Stimulated activated CD4-positive, alpha-beta T cell treated with anti-CD3 and anti-CD28 coated beads, Interleukin-1b, Interleukin-23, amount 100 ng/mL, for 4 hours (primary cell): ENCODE measurements at places on chromosomes 16 and 17.

DNA sequence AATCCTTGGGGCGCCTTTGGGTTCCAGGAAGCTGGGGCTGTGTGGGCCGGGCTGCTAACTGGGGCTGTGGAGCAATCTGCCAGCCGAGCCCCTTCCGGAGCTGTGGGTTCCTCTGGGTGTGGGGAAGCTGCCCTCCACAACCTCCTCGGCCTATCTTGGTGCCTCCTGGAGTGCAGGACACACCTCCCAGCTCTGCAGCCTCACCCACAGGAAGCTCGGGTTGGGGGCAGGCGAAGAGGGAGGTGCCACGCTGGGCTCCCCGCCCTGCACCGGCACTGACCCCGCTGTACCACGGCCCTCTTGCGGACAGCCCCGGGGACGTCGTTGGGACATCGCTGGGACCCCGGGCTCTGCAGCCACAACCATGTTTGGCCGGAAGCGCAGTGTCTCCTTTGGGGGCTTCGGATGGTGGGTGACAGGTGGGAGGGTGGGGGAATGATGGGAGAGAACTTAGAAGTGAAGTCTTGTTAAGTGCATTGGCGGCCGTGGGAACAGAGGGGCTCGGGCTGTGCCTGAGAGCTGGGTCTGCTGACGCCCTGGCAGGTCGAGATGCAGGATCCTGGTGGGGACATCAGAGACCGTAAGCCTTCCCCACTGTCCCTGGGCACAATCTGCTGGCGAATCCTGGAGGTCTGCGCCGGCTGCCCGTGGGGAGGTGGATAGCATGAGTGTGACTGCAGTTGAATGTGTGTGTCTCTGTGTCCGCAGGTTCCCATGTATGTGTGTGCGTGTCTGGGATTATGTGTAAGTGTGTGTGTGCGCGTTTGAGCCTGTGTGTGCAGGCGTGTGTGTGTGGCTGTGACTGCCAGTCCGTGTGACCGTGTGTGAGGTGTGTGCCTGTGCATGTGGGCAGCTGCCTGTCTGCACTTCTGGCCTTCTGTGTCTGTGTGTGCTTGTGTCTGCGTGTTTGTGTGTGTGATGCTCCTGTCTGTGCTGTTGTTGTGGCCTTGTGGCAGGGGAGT lies at the start of gene RAP1GAP2:
Gene RAP1GAP2, plus strand, starts transcription at position 275 of the 962 bp plus-strand sequence. Its CDS starts 90 bp downstream, at position 365.
- DNase-seq: peak; percentile 39

- no peak for DNase-seq
Measured at GRCh38 chr17:2954898-2955445, 108.4 kb downstream of the OR1D5 start.

GRCh38 chr17:76261421-76262215 lies 3.5 kb upstream of the UBALD2 start:
- DNase-seq: no peak

- DNase-seq: no peak
Measured at GRCh38 chr17:63622574-63623390, 565 bp downstream of the MAP3K3 start.

- no peak for DNase-seq
Measured at GRCh38 chr16:76797457-76797856, 393.5 kb upstream of the MON1B start.

- DNase-seq: no peak
Measured at GRCh38 chr16:89094880-89095258, 1.2 kb downstream of the ACSF3 start.

DNA sequence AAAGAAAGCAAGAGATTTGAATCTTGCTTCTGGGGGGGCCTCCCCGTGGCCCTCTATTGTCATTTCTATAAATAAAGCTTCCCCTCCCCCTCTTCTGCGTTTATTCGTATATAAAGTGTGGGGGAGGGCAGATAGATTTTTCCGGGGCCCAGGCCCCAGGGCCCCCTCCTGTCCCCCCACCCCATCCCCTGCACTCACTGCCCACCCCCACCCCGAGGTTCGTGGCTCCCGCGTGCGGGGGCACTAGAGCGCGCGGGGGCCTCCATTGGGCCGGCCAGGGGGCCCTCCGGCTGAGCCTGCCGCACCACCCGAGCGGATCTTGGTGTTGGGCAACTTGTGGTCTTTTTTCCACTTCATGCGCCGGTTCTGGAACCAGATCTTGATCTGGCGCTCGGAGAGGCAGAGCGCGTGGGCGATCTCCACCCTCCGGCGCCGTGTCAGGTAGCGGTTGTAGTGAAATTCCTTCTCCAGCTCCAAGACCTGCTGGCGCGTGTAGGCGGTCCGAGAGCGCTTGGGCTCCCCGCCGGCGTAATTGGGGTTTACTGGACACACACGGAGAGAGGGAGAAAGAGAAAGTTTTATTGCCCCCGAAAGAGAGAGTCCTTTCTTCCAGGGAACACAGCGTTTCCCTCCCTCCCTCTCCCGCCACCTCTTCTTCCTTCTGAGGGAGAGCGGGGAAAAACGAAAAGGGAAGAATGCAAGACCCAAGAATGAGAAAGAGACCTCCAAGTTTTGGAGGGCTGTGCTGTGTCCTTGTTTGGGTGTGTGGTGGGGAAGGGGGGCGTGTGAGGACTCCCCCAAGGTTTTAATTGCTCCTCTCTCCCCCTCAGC lies 1.5 kb downstream of the HOXB4 start:
- DNase-seq: no peak

DNA sequence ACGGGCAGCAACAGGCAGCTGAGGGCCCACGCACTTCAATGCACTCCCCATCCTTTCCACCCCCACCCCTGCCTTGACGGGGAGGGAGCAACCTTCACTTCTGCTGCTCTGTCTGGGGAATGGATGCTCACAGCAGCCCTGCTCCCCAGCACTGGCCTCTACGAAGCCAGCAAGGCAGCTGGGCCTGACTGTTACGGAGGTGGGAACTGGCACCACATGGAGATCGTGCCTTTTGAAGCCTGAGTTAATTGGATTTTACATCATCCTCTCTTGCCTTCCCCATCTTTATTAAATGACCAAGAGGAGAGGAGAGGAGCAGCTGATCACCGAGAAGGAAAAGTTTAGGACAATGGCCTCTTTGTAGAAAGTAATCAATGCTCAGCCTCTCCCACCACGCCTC lies 187.0 kb upstream of the RPL38 start:
- DNase-seq: no peak

DNA sequence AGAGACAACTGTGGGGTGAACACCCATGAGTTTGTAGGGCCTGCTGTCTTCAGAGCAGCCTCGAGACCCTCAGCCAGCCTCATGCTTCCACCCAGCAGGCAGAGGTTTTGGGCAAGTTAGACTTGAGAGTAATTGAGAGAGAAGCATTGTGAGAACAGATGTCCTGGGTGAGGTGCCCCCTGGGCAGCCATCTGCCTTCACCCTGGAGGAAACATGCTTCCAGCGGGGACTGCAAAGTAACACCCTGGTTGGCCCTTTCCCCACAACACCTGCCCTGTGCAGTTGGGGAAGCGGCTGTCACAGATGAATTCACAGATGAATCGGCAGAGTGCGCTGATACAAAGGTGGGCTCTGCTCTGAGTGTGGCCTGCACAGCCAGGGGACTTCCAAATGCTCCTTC lies 23.4 kb downstream of the ATPAF2 start:
- no peak for DNase-seq

DNA sequence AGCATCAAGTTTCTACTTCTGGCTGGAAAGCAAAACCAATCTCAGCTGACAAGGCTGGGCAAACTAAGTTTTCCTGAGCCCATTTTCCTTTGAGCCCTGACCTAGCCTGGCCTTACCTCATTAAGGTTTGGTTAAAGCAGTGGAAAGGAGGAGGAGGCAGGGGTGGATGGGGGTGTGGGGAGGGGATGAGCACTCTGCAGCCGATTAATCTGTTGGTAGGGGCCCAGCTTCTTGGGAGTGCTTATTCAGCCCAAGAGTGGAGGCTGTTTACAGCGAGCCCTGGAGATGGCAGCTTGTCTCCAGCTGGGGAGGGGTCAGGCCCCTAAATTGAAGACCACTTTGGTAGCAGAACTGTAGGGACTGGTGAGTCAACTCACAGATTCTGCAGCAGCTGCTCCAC lies 12.0 kb downstream of the SMCR8 start:
- no peak for DNase-seq

DNA sequence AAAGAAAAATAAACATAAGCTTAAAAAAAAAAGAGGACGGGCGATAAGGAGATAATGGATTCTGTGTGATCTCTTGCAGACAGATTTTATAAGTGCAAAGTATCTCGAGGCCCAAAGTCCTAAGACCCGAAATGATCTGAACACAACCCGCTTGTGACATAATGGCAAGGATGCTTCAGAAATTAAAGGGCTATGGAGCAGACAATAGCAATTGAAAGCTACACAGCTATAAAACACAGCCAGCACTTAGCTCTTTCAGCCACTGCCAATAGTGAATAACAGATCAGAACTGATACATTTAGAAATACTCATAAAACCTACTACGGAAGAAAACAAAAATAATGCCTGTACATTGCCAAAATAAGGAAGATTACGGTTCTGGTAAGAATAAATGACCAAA lies 117.5 kb downstream of the ZFHX3 start:
- no peak for DNase-seq

DNA sequence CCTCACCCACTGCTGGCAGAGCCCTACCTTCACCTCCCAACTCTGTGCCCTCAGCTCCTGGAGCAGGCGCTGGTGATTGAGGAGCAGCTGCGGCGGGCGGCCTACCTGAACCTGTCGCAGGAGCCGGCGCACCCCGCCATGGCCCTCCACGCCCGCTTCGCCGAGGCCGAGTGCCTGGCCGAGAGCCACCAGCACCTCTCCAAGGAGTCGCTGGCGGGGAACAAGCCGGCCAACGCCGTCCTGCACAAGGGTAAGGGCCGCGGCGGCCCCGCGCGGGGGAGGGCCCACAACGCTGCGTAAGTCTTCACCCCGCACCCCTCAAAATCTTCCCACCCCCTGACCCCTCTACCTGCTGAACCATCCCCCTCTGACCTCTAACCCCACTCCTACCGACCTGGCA lies 7.0 kb downstream of the RNF227 start:
- no peak for DNase-seq

DNA sequence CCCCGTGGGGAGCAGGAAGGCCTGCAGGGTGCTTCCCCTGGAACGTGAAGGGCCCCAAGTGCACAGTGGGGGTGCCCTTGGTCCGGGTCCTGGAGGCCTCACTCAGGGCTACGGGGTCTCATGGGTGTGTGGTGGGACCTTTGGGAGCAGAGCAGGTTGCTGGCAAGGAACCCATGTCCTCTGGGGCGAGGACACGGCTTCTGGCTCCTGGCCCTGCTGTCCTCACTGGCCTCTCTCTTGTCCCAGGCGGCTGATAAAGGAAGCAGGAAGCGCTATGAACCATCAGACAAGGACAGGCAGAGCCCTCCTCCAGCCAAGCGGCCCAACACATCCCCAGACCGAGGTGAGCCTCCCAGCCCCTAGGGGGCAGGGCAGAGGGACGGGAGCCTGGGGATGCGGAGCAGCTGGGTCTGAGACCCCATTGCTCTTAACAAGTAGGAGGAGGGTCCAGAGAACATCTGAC lies 9.8 kb upstream of the IL17C start:
- DNase-seq: no peak

GRCh38 chr17:35548208-35548810 lies 10.8 kb upstream of the SLFN12L start:
- no peak for DNase-seq

DNA sequence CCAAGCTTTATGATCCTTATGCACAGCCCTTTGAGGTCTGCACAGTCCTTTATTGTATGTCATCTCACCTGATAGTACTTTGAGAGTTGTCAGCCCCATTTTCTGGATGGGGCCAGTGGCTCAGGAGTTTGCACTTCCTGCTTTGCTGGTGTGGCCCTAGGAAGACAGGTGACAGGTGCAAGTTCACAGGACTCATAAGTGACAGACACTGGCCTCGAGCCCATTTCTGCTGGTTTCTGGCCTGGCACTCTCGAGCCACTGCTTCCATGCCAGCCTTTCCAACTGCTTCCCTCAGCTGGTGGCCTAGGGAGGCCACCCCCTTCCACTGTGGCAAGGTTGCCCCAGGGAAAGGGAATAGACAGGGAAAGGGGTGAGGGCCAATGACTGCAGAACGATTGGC lies 84.4 kb upstream of the CCL1 start:
- no peak for DNase-seq

DNA sequence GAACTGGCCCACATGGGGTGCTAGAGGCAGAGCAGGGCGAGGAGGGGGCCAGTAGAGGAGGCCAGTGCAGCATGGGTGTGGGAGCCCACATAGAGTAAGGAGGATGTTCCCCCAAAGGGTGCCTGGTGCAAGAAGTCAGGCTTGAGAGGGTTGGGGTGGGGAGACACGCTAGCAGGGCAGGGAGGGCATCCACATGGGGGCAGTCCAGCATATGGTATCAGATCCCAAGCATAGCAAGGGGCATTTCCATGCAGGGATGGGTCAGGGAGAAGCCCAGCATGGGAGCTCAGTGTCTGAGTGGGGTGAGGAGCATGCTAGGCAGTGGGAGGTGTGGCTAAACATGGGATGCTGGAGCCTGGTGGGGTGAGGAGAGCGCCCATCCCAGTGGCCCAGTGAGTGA lies 213.7 kb downstream of the COPRS start:
- no peak for DNase-seq

GRCh38 chr17:1197781-1198490 lies 18.2 kb upstream of the ABR start:
- no peak for DNase-seq
